Anterior cingulate cortex (tissue), 58 donors: ENCODE measurements at places on chromosomes 2 and 18.
A peak's percentile ranks its signal among the peaks of the same experiment; 100 is the strongest.

DNA sequence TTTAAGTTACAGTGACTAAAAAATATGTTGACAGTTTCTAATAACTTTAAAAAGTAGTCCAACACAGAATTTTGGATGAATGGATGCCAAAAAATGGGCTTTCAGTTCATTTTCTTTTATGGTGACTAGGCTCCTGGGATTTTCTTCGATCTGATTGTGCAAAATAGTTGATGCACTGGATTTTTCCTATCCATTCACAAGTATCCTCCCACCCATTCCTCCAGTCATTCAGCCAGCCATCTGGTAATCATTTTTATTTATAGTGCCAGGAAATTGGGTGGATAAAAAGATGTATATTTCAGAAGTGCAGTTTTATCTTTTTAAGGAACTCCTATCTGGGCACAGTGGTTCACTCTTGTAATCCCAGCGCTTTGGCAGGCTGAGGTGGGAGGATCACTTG is 175.1 kb downstream of the PTPRM start:
- DNase-seq = no peak

GRCh38 chr2:241466230-241466629 is 42.2 kb downstream of the STK25 start:
- no peak for DNase-seq

DNA sequence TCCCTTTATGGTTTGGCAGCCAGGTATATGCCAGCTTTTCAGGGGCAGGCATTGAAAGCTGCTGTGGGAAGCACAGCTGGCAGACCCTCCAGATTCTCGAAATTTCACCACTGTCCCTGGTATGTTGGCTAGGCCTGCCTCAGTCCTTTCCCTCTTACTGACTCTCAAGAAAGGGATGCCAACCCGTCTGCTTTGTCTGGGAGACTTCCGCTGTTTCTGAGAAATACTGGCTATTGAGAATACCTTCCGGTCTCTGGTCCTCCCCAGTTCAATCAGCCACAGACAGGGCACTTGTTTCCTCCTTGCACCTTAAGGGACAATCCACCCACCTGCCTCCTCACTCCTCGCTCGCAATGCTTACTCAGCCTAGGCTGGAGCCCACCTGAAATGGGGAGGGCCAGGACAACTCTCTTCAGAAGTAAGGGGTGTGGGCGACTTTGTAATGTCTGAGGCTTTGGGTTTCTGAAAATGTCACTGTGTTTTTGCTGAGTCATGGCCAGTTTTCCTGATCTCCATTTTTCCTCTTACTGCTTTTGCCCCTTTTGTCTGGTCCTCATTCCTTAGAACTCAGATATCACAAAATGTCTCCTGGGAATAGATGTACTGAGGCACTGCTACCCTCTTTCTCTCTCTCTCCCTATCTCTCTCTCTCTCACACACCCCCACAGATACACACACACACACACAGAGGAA is 571.1 kb downstream of the TNS1 start:
- no peak for DNase-seq

- DNase-seq = no peak
These were observed 101.7 kb upstream of the FN1 start for GRCh38 chr2:215537611-215538010.

DNA sequence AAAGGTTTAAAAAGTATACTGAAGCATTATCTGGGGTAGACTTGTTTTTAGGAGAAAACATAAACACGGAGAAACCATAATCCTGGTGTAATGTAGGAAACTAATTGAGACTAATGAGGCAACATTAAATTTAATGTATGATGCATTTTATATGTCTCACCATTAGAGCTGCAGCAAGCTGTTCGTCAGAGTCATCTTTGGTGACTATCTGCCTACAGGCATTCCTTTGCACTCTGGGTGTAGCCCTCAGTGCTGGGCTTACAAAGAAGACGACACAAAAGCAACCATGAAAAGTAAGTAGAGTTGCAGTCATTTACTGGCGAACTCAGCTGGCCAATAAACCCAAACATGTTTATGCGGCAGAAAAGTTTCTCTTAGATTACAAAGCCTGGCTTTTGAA is 415.3 kb upstream of the ZEB2 start:
- DNase-seq = no peak

- no peak for DNase-seq
These were observed 86.2 kb downstream of the LYPD1 start for GRCh38 chr2:132583666-132584360.

- DNase-seq = no peak
These were observed 26.3 kb downstream of the B4GALT6 start for GRCh38 chr18:31657823-31658669.

DNA sequence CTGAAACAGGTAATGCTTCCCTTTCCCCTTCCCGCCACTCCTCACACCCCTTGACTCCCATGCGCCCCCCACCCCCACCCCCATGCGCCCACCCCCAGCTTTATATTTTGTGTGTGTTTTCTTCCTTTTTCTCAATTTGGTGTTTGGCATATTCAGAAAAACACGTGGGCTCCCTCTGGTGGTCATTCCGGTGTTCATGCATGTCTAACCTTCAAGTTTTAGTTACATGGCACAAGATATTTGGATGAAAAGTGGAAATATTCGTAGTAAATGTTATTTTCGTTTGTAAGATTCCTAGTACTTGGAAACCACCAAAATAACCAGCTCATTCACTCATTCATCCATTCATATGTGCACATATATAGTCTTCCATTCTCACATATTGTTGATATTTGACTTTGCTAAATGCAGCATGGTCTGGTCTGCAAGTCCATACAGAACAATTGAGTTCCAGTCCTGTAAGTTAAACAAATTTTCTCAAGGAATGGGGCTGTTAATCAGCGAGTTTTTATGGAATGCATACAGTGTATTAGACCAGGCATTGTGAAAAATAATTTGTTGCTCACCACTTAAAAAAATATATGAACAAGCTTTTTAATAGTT is 143.6 kb upstream of the MAP3K20 start:
- DNase-seq = peak; percentile 27

DNA sequence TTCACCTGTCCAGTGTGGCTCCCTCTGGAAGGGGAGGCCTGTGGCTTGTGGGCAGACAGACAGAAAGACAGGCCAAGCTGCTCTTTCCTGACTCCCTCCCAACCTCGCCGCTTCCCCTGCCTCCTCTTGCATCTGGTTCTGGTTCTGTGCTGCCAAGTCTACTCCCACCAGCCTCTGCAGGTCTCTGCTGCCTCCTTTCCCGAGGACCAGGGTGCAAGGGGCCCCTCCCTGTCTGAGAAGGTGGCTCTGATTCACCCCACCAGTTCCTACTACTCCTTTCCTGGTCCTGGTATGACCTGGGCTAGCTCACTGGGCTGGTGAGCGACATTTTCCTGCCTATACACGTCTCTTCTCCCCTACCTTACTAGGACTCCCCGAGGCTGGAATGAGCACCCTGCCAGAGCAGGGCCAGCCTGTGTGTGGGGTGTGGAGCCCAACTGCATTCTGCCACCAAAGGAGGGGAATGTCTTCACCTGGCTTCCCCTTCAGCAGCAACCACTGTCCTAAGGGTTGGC is 238.5 kb downstream of the CELF4 start:
- DNase-seq = no peak

GRCh38 chr18:74411475-74411874 is 45.6 kb downstream of the DIPK1C start:
- DNase-seq = no peak

GRCh38 chr2:36706021-36706876 is 9.7 kb downstream of the VIT start:
- no peak for DNase-seq

DNA sequence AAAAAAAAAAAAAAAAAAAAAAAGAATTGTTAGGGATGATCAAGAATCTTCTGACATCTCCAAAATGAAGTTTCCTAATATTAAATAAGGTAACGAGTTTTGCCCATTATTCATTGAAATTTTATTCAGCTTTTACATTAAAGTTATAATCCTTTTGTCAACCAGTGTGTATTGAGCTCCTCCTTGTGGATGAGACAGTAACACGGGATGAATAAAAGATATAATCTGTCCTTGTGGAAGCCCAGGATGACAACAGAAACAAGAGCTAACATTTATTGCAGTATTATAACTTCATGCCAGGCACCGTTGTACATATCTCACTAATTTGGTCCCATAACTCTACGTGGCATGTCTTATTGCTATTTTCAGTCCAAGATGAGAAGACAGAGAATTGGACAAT is 33.4 kb upstream of the SERPINB7 start:
- no peak for DNase-seq

DNA sequence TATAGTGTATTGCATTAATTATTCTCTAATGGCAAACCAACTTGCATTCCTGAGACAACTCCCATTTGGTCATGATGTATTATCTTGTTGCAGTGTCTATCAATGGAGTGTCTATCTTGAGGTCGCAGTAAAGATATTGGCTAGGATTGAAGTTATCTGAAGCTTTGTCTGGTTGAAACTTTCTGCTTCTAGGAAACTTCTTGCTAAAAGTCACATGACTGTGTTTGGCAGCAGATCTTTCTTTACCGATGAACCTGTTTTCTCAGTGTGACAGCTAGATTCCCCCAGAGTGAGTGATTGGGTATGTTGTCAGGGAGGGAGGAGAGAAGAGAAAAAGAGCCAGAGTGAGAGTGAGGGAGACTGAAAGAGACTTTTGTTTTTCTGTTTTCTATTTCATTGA is 119.6 kb downstream of the QPCT start:
- no peak for DNase-seq

GRCh38 chr2:696999-697627 is 19.9 kb upstream of the TMEM18 start:
- DNase-seq = no peak
